Effector CD4-positive, alpha-beta T cell (primary cell): ENCODE measurements at places on chromosomes 2 and 18.

DNA sequence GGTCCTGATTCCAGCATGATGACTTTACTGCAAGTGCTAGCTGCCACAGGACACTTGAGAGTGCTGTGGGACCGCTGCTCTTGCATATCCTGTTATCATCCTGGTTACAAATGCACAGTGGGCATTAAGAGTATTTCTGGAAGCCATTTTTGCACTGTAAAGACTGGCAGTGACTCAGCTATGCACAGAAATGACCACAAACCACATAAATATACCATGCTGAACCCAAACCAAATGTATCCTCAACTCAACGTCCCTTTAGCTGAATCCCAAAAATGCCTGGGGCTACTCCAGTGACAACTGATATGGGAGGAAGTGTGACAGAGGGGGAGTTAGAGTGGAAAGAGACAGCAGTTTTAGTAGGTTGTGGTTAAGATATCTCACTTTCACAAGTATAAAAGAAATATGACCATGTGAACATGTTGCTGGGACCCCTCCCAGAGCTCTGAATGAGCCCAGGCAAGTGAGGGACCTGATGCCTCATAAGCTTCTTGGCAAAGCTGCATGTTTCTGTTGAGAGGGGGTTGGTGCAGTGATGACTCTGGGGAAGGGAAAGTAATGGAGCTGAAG is 37.3 kb downstream of the RHBDD1 start:
- no peak for DNase-seq

GRCh38 chr18:44856157-44856556 is 175.5 kb downstream of the SETBP1 start:
- no peak for DNase-seq

DNA sequence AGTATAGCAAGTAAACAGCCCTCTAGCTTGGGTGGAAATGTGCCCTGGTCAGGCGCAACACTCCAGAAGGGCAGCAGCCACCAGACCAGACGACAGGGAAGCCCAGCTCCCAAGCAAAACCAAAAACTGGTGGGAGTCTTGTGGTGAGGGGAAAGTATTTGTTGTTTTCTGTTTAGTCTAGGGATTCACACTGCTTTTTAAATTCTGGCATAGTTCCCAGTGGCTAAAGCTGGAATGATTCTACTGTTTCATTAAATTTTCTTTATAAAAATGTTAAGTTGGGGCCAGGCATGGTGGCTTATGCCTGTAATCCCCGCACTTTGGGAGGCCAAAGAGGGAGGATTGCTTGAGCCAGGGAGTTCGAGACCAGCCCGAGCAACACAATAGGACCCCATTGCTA is 38.5 kb downstream of the MERTK start:
- no peak for DNase-seq

- DNase-seq = no peak
Observed at GRCh38 chr2:195477248-195477995, 179.6 kb upstream of the SLC39A10 start.

GRCh38 chr2:177641331-177641730 is 248.8 kb downstream of the AGPS start:
- DNase-seq = no peak
